Activated gamma-delta T cell (primary cell): ENCODE measurements at places on chromosomes 5 and 9.
A peak's percentile ranks its signal among the peaks of the same experiment; 100 is the strongest.

GRCh38 chr9:29176231-29176630 lies 1603.0 kb upstream of the C9orf72 start:
- DNase-seq, result no peak

GRCh38 chr5:148732692-148733091 lies 78.4 kb upstream of the HTR4 start:
- no peak for DNase-seq

DNA sequence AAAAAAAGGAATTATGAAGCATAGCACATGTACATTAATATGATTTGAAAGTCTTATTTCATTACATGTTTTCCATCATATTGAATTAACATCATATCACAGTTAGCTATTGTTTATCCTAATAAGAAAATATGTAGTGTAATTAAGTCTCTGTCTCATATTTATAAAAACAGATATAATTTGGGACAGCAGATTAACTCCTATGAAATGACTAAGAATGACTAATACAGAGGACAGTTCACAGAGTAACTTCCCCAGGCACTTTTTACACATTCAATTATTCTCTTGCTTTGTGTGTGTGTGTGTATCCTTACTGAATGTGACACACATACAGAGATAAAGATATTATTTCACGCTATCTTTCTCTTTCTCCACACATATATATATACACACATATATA lies 2400.9 kb upstream of the C9orf72 start:
- DNase-seq, result no peak

DNA sequence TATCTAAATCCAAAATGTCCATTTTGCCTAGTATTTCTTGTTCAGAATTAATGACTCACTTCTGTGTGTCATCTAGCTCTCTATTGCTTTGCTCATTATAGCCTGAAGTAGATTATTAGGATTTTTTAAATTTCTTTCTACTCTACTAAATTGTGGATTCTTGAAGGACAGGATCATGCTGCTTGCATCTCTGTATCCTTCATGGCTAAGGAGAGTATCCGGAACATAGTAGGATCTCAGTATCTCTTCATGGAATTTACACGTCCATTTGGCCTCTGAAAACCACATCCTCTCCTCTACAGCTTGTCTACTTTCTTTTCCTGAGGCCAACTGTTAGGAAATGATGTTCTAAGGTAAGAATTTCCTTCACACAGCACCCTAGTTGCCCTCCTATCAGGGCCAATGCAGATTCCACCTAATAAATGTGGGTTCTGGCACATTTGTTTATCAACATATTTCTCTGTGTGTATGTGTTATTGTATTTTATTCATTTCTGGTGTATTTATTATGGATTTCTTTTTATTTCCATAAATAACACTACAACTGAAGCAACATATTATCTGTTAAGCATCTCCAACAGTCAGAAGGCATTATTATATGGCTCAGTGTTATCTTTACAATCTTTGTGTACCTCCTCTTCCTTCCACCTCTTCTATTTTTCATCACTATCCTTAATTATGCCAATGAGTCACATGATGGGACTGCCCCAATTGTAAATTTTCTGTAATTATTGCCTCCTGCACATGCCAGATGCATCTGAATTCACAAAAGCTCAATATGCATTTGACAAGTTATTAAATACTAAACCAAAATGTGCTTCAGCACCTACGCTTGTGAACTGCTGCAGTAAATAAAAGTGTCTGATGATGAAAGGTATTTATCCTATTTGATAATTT lies 557.8 kb upstream of the TLE4 start:
- DNase-seq, result no peak

DNA sequence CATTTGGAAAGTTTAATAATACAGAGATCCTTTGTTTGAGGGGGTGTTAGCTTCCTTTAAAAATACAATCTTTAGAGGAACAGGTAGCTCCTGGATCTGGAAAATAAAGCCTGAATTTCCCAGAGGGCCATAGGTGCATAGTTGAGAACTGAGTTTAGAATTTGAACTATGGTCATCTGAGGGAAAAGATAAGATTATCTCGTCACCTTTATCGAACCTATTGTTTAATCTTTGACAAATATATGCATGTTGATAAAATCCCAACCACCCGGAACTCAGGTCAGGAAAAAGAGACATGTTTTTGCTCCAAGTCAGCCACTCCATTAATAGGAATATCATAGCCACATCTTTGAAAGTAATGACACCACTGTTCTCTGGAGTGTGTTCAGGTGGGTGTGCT lies 91.7 kb upstream of the FAM169A start:
- no peak for DNase-seq

- DNase-seq, result no peak
Observed at GRCh38 chr9:86795823-86796553, 151.3 kb downstream of the GAS1 start.

DNA sequence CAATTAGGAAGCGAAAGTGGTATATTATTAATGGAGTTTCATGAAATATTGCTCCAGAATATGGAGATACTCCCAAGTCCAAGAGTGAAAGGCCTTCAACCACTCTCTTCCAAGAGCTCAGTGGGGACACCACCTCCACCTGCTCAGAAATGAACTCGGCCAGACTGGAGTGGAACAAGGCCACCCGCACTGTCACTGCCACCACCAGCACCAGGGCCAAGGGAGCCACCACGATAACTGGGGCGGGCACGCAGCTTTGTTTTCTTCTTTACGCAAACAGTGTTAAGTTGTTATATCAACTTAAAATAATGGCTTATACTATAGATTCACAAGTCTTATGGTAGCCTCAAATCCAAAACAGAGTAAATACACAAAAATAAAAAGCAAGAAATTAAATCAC lies 204.1 kb downstream of the TRPM3 start:
- DNase-seq, result no peak

- no peak for DNase-seq
Observed at GRCh38 chr5:139745132-139745799, 50.3 kb upstream of the PSD2 start.

- DNase-seq, result no peak
Observed at GRCh38 chr9:15048772-15049171, 138.5 kb upstream of the FREM1 start.

DNA sequence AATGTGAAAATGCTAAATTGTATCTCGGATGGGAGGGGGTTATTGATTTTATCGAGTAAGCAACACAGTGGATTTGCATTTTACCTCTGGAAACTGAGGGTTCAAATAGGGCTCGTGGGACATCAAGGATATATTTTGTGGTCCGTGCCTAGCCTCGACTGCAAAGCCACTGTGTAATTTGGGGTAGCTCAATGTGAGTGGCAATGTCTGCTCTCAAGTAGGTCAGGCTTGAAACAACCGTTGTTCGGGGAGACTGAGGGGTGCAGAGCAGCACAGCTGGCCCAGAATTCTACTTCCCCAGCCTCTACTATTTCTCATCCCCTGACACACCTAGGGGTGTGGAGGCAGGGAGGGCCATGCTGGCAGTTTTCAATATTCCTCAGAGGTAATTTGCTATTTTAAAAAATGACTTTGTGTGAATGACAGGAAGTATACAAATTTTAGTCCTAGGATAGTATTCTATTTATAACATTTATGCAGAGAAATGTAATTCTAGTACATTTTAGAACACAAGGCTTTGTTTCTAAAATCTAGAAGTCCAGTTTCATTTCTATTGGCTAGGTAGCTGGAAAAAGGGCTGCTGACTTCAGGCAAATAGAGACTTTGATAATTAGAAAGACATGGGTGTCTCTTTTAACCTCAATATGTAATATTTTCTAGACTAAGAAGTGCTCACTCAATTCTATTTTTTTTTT lies 1.4 kb upstream of the DAB2 start:
- no peak for DNase-seq

GRCh38 chr9:121698627-121699570 lies 47.5 kb downstream of the DAB2IP start:
- peak; percentile 43 for DNase-seq

DNA sequence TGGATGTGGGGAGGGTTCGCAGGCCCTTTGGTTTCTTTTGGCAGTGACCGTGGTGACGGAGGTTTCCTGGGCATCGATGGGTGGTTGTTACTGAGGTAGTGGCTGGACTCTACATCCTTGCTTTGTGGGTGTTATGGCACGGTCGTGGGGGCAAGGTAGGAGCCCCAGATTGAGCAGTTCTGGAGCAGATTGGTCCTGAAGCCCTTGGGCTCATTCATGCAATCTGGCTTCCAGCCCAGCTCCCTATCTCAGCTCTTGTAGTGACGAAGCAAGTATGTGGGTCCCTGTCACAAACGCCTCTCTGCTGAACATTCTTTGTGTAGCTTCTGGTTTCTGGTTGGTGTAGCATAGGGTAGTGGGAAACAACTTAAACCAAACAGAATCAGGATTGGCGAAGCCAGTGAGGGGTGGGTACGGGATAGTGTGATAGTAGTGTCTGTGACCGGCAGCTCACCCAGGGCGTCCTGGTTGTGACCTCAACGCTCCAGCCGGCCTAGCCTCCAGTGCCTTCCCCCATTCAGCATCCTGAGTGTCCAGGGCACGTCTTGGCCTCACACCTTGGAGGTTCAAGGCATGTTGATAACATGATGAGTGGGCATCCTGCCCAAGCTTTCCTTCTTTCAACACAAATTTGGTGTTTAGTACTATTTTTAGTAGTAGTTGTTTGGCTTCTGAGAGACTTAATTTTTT lies 2.9 kb downstream of the NDUFS6 start:
- no peak for DNase-seq

DNA sequence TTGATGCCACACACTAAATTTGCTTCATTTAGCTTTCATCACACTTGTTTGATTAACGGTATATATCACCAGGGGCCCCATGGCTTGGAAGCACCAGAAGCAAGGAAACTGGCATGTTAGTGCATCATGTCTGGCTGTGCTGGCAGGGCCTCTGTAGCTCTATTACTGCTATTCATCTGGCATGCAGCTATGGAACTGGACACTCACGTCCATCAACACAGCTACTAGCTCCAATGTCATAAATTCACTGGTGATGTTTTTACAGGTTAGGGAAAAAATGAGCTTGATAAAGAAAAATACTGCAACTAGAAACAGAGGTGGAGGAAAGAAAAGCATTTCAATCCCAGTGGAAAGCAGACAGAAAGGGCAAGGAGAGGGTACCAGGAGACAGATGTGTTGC lies 343.2 kb downstream of the DEPDC1B start:
- no peak for DNase-seq

- no peak for DNase-seq
Observed at GRCh38 chr5:159779481-159779880, 136.8 kb upstream of the ADRA1B start.

GRCh38 chr5:111415053-111415452 lies 97.3 kb downstream of the STARD4 start:
- DNase-seq, result no peak

- no peak for DNase-seq
Observed at GRCh38 chr5:133032852-133033742, 6.7 kb upstream of the ZCCHC10 start.

- no peak for DNase-seq
Observed at GRCh38 chr5:110177729-110178128, 488.0 kb downstream of the MAN2A1 start.

GRCh38 chr9:134361843-134362414 lies 35.7 kb downstream of the RXRA start:
- DNase-seq, result no peak

DNA sequence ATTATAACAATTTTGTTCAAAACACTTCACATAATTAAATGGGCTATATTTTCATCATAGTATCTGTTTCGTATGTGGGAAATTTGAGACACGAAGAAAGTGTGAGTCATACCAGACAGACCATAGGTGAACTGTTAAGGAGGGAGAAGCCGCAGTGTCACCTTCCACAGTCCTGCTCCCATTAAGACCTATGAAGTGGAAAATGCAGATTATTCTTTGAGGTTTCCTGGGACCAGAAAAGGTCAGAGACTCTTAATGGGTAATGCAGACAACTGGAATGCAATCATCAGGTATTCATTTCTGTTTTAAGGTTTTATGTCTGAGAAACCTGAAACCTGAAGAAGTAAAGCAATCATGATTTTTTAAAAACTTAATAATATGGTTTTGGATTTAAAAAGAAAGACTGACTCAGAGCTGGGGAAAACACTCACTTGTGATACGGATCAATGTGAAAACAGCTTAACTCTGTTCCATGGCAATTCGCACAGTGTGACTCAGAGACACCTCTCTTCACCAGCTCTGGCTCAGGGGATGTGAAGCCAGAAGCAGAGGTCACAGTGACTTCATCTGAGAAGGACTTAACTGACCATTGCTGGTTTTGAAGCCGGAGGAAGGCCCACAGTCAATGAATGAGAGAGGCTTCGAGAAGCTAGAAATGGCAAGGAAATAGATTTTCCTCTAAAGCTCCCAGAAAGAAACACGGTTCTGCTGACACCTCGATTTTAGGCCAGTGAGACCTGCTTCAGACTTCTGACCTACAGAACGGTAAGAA lies 17.2 kb upstream of the GCNT1 start:
- no peak for DNase-seq

- no peak for DNase-seq
Observed at GRCh38 chr5:53820119-53820801, 259.8 kb downstream of the NDUFS4 start.

GRCh38 chr5:179806250-179807048 lies at the start of gene MGAT4B:
Gene MGAT4B, minus strand, starts transcription at chr5:179806866. Its CDS starts 283 bp downstream, at chr5:179806583.
- DNase-seq, result peak; percentile 54

DNA sequence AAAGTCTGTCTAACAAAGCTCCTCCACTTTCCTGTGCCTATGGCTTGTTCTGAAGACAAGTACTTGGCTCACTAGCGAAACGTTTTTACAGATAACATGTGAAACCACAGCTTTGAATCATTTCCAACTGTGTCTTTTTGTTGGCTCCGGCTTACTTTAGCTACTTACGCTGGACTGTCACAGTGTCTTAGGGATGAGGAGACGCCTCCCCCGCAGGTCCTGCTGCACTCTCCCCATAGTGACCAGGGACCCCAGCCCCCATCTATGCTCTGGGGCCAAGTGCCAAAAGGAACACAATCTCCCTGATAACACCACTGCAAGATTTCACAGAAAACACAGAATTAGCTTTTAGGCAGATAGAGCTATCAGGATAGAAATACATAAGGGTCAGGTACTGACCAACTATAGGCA lies 219.1 kb downstream of the ADAMTS6 start:
- no peak for DNase-seq

GRCh38 chr9:137025517-137025966 lies 2.5 kb downstream of the ABCA2 start:
- DNase-seq, result no peak

GRCh38 chr5:8458038-8458383 lies 589.1 kb downstream of the MTRR start:
- no peak for DNase-seq
